ENCODE measurements at places on chromosomes 5 and 9.

DNA sequence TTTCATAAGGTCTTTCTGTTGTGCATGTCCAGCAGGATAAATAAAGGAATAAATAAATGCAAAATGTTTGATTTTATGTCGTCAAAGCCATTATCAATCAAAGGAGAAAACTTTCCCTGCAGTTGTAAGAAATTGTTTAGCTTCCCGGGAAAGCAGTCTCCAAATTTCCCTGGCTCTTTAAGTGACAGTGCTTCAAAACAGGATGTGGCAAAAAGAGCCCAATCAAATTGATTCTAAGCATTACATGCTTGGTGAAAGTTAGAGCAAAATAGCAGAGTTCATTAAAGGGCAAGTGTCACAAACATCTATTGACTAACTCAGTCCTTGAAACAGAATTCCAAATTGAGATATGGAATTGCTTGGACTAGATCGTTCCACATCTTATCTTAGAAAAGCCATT lies 704.1 kb downstream of the PRELID2 start:
- DNase-seq = no peak

GRCh38 chr5:59838989-59839388 lies 54.5 kb downstream of the PDE4D start:
- no peak for DNase-seq

- no peak for DNase-seq
Measured at GRCh38 chr5:121919046-121919445, 42.7 kb upstream of the SRFBP1 start.

DNA sequence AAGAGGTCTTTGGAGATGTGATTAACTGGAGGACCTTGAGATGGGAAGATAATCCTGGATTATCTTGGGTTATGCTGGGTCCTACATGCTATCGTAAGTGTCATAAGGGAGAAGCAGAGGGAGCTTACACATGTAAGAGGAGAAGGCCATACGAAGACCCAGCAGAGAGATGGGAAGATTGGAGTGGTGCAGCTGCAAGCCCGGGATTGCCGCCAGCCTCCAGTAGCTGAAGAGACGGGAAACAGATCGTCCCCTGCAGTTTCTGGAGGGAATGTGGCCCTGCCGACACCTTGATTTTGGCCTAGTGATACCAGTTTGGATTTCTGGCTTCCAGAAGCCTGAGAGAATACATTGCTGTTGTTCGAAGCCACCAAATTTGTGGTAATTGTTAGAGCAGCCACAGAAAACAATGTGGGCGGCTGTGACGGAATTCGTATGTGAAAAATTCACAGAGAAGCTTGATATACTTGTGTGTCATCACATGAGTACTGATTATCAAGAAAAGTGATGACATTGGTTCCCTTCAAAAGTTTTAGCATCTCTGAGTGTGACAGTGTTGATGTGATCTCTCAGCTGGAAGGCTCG lies 86.9 kb downstream of the CYFIP2 start:
- no peak for DNase-seq
